Naive thymus-derived CD8-positive, alpha-beta T cell (primary cell): ENCODE measurements at places on chromosomes 3 and 15.

GRCh38 chr3:193553586-193553985 is 1.1 kb downstream of the ATP13A4 start:
- DNase-seq = no peak

- DNase-seq = no peak
Observed at GRCh38 chr3:107117156-107117555, 260.1 kb upstream of the CCDC54 start.

DNA sequence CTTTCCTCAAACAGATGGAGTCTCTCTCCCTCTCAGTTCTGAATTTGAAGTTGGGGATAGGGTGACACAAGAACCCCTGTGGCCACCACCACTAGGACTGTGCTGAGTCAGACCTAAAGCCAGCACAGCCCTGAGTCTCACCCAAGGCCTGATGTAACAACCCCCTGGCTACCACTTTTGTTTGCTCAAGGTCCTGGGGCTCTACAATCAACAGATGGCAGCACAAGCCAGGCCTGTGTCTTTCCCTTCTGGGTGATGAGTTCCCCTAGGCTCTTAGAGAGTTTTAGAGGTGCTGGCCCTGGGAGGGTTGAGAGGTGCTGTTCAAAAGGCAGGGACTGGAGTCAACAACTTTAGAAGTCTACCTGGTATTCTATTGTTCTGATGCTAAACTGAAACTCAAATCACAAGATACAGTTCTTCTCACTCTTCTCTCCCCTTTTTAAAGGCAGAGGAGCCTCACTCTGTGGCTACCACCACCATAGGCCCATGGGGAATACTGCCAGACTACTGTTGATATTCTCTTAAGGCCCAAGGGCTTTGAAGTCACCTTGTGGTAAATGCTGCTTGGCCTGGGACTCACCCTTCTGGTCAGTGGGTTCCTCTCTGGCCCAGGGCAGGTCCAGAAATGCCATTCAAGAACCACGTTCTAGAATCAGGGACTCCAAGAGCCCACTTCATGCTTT is 6.5 kb downstream of the OR5K4 start:
- DNase-seq = no peak

GRCh38 chr3:154123906-154124305 is 2.7 kb downstream of the ARHGEF26 start:
- no peak for DNase-seq

GRCh38 chr3:159825216-159825854 is 163.3 kb upstream of the IL12A start:
- no peak for DNase-seq
